Fibroblast of the aortic adventitia (primary cell): ENCODE measurements at places on chromosomes 6 and 20.

DNA sequence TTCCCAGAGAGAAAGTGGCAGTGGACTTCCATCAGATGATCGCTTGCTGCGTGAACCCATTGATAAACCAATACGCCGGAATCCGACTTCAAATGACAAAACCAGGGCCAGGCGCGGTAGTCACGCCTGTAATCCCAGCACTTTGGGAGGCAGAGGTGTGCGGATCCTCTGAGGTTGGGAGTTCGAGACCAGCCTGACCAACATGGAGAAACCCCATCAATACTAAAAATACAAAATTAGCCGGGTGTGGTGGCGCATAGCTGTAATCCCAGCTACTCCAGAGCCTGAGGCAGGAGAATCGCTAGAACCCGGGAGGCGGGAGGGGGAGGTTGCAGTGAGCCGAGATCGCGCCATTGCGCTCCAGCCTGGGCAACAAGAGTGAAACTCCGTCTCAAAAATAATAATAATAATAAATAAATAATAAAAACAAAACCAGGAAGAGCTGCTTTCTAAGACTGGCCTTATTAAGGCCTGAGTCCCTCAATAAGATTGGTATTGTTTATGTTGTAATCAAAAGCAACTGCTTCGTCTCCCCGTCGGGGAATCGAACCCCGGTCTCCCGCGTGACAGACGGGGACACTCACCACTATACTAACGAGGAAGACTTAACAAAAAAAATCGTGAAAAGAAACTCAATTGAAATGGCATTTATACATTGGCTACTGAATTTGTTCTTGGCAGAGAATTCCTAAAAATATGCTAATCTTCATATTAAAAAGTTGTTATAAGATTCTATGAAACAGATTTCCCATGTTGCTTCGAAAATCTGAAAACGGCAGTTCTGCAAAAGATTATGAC is 110.2 kb upstream of the ZNF184 start:
- DNase-seq: peak; percentile 65

DNA sequence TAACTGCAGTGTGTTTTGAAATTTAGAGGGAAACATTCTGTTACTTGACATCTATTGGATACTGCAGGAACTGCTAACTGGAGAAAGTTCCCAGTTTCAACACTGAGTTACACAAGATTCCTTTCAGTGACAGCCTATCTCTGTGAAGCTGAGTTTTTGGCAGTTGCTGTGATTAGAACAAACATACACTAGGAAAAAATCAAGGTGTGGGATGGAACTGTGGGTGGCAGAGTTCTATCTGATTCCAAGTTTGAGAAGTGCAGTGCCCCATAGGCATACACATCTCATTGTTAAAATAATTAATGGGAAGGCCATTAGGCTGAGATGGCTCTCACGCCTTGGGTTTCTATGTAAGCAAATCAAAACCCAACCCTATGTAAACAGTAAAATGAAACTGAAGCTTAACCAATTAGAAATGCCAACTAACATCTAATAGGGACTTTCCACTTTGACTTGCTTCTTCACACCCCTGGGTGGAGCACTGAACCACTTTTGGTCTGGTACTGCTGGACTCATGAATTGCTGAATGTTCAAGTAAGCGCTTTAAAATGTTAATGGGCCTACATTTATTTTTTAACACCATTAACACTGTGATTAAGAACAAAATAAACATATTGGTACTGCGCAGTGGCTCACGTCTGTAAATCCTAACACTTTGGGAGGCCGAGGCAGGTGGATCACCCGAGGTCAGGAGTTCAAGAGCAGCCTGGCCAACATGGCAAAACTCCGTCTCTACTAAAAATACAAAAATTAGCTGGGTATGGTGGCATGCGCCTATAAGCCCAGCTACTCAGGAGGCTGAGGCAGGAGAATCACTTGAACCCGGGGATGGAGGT is 55.2 kb upstream of the TBC1D7 start:
- peak; percentile 62 for DNase-seq

GRCh38 chr20:34068001-34068400 is 44.0 kb downstream of the EIF2S2 start:
- no peak for DNase-seq

- no peak for DNase-seq
These were observed 4.6 kb upstream of the ZNF184 start for GRCh38 chr6:27477318-27478013.

- no peak for DNase-seq
These were observed 5.9 kb downstream of the TEAD3 start for GRCh38 chr6:35490821-35491557.

- DNase-seq: no peak
These were observed 28.7 kb downstream of the SAYSD1 start for GRCh38 chr6:39086294-39086693.

DNA sequence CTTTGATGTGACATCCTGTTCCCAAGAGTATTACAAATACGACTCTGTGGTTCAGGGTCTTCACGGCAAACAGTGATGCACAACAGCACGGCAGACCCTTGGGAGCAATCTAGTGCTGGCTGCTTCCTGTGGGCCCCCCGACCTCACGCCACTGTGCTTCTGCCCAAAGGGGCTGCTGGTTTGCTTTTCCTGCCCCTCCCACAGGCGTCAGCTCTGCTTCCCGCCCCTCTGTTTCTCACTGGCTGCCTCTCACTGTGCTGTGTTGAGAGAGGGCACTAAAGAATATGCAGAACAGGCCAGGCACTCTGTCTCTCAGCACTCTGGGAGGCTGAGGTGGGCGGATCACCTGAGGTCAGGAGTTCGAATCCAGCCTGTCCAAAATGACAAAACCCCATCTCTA is 554.5 kb upstream of the AGPAT4 start:
- no peak for DNase-seq

- no peak for DNase-seq
These were observed 29.8 kb downstream of the APCDD1L start for GRCh38 chr20:58485393-58485792.

DNA sequence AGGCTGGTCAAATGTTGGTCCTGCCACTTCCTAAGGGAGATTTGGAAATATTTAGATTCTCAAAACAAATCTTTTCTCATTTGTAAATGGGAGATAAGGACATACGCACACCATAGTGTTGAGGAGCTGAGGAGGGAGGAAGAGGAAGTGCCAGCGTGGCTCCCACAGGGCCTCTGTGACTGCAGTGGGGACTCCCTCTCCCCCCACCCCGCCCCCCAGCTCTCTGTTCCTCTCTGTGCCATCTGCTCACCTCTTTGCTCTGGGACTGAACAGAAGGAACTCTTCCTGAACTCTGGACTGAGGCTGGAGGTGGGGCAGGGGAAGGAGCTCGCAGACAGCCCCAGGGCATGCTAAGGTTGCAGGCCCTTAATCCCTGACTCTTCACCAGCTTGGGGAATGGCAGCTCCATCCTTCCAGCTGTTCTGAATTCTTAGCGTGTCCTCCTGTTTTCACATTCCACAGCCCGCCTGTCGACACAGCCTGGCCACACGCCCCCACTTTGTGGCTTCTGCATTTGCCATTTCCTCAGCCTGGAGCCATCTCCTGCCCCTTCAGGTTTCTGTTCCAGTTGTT is 11.4 kb downstream of the DDX27 start:
- no peak for DNase-seq

DNA sequence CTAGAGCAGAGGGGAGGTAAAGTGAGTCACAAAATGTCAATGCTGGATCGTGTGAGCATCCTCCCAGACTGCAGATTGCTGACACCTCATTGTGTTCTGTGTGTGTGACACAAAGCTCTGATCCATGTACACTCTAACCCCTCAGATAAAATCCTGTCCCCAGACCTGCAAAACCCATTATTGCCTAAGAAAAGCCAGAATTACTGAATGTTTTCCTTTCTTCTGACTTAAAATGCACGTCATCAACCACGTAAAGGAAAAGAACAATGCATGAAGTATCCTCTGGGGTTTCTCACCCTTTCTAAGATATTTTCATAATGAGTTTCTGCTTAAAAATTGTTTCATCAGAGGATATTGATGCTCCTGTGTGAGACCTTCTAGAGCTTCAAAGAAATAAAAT is 218.0 kb upstream of the PREP start:
- peak; percentile 59 for DNase-seq

DNA sequence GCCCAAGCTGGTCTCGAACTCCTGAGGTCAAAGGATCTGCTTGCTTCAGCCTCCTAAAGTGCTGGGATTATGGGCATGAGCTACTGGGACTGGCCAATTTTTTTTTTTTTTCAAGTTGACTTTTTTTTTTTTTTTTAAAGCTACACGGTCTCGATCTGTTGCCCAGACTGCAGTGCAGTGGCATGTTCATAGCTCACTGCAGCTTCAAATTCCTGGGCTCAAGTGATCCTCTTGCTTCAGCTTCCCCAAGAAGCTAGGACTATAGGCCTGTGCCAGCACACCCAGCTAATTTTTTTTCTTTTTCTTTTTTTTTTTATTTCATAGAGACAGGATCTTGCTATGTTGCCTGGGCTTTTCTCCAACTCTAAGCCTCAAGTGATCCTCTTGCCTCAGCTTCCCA is 59.5 kb downstream of the NCOA3 start:
- peak; percentile 84 for DNase-seq

GRCh38 chr6:44177691-44178423 is 19.2 kb downstream of the CAPN11 start:
- peak; percentile 98 for DNase-seq

- no peak for DNase-seq
These were observed 8.6 kb downstream of the IPCEF1 start for GRCh38 chr6:154347981-154348380.

DNA sequence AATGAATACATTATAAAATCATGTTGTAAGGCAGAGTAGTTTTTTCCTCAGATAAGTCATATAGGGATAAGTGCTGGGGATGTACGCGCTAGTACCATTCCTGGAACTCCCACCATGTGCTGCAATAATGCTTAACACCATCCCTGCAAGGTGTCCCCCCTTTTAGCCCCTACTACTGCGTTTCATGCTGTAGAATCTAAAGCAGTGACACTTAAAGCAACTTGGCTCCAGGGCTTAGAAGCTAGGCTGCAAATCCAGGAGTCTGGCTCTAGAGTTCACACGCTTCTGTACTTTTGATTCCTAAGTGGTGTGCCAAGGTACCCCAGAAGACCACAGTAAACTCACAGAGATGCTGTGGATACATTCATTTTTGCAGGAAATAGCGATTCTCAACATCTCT is 183.1 kb downstream of the DOK5 start:
- DNase-seq: no peak

GRCh38 chr6:7071405-7071804 is 36.4 kb upstream of the RREB1 start:
- DNase-seq: no peak

GRCh38 chr6:19052219-19052618 is 665.1 kb downstream of the RNF144B start:
- no peak for DNase-seq

DNA sequence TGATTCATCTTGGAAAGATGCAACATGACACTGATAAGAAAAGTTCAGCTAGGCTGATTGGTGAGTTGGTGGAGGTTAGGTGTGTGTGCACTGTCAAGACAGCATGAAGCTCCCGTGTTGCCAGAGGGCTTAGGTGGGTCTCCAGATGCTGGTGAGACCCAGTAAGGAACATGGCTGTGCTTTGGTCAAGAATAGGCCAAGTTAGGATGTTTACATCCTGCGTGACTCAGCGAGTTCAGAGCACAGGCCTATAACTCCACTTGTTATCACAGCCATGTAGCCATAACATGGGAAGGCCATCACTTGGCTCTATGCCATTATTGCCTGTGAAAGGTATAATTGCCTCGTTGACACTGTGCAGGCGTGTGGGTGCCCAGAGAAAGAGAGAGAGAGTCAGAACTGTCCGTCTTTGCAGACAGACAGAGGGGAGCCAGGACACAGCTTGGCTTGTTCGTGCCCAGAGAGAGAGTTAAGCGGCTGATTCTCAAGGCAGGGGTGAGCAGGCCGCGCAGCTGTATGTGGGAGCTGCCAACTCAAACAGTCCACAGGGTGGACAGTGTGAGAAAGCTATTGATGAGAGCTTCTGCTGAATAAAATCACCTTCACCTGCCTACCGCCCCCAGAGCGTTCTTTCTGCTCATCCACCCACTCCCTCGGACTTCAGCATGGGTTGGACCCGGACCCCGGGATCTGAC is 43.5 kb downstream of the OR2B6 start:
- no peak for DNase-seq

- DNase-seq: peak; percentile 76
These were observed 38.9 kb downstream of the BICRAL start for GRCh38 chr6:42820512-42821340.

- no peak for DNase-seq
These were observed 29.7 kb downstream of the SAYSD1 start for GRCh38 chr6:39085129-39085797.

DNA sequence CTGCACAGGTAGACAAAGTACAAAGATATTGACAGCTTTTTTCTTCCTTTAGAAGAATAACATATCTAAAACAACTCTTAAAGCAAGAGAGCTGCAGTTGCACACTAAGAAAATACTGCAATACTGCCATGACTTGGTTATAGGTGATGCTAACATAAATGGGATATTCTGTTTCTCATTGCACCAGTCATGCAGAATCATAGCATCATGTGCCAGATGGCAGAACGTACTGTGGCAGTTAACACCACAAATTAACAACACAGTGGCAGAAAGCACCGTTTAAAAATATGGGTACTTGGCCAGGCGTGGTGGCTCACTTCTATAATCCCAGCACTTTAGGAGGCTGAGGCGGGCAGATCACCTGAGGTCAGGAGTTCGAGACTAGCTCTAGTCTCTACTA is 7.4 kb downstream of the ASXL1 start:
- no peak for DNase-seq

- no peak for DNase-seq
These were observed 42.9 kb downstream of the TMEM244 start for GRCh38 chr6:129818251-129818650.

- DNase-seq: no peak
These were observed 205.5 kb downstream of the NKAIN2 start for GRCh38 chr6:124008988-124009765.

- peak; percentile 46 for DNase-seq
These were observed 114.3 kb upstream of the GGTLC1 start for GRCh38 chr20:24102749-24103333.

- no peak for DNase-seq
These were observed 32.5 kb upstream of the NT5E start for GRCh38 chr6:85417336-85417735.

DNA sequence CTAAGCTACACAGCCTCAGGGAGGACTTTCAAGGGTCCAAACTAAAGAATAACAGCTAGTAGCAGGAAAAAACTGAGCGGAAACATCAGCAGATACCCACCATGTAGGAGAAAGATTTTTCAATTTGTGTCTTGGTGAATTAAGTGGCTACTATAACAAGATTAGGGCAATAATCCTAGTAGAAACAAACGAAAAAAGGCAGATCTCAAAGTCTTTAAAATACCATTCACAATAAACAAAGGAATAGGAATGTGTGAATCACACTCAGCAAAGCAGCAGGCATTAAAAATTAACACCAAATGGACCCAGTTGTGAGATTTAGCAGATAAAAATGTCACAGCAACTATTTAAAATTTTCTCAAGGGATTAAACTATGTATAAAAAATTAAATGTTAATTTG is 761.2 kb downstream of the TENT5A start:
- no peak for DNase-seq
